Pons (tissue), 1 donor: ENCODE measurements at places on chromosomes 3 and 15.

- DNase-seq: no peak
These were observed 317.7 kb upstream of the ADAMTS9 start for GRCh38 chr3:65005486-65005885.

- no peak for DNase-seq
These were observed 27.3 kb downstream of the PDZRN3 start for GRCh38 chr3:73597476-73597875.

DNA sequence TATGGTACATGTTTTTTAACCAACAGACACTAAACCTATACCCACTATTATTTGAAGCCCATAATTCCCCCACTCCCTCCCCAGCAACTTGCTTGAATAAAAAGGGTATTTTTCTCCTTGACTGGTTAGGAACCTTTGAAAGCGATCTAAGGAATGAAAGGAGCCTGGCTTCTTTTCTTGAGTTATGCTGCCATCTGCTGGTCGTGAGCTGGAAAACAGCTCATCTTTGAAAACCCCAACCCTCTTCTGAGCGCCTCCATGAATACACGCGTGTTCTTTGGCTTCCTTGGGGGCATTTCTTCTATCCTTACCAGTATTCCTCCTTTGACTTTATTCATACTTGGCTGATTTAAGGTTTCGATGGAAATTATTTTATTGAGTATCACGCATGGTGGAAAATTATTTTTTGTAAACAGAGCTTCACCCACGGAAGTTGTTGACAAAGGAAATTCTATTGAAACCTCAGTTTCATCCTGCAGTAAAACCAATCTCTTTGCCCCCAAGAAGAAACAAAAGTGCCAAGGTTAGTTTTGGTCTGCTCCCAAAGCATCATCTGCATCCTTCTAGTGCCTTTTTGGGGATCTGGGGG, 171.6 kb downstream of the SV2B start:
- DNase-seq: peak; percentile 83

DNA sequence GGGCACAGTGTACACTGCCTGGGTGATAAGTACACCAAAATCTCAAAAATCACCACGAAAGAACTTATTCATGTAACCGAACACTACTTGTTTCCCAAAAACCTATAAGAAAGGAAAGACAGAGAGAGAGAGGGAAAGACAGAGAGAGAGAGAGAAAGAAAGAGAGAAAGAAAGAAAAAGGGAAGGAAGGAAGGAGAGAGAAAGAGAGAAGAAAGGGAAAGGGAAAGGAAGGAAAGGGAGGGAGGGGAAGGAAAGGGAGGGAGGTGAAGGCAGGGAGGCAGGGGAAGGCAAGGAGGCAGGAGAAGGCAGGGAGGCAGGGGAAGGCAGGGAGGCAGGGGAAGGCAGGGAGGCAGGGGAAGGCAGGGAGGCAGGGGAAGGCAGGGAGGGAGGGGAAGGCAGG, 48.2 kb downstream of the ANXA2 start:
- no peak for DNase-seq

GRCh38 chr3:5425371-5425770, 237.9 kb downstream of the EDEM1 start:
- no peak for DNase-seq

GRCh38 chr3:190581041-190581541, 67.2 kb downstream of the IL1RAP start:
- DNase-seq: no peak

DNA sequence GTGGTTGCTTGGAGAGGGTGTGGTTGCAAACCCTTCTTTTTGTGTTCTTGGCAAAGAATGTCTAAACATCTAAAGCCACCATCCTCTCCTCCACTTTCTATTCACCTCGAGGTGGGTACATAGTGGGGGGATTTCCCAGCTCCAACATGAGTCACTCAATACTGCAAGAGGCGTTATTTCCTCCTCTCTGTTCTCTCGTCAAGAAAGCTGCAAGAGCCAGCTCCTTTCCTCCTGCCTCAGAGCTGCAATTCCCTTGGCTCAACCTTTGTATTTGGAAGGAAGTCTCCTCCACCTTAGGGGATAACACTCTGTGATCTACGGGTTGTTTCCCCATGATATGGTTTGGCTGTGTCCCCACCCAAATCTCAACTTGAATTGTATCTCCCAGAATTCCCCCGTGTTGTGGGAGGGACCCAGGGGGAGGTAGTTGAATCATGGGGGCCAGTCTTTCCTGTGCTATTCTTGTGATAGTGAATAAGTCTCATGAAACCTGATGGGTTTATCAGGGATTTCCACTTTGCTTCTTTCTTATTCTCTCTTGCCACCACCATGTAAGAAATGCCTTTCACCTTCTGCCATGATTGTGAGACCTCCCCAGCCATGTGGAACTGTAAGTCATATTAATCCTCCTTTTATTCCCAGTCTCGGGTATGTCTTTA, 138.4 kb downstream of the PLCL2 start:
- no peak for DNase-seq

DNA sequence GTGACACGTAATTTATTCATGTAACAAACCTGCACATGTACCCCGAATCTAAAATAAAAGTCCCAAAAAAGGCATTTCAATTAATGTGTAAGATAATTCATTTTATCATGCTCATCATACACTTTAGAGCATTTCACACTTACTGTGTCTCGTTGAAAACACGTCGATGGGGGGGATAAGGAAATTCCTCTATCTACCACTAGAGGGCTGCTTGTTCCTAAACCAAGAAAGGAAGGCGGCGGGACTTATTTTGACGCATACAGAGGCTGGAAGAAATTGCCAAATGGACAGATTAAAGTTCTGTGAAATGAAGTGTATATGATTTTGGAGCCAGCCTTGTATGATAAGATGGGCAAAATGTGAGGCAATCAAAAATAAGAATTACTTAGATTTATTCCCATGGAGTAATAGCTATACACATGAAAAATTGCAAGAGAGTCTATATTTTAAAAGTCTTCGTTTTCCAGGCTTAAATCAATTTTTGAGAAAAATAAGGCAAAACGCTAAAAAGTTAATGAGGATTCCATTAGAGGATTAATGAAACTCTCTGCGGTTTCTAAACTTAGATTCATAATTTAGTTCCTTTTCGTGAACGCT, 346.8 kb downstream of the CNTN3 start:
- peak; percentile 61 for DNase-seq

DNA sequence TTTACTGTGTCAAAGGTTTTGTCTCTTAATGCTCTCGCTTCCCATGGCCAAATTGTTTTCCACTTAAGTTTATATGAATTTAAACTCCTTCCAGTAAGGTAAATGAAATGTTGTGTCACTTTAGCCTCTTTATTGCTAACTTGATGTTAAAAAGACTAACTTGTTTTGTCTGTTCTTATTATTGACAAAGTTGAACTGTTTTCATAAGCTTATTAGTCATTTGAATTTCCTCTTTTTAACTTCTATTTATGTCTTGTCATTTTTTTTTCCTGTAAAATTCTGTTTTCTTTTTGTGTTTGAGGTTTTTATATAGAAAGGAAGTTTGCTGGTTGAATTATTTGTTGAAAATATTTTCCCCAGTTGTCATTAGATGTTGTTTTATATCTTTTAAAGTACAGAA, 25.8 kb downstream of the FAM98B start:
- no peak for DNase-seq

- no peak for DNase-seq
These were observed 157.5 kb upstream of the HES1 start for GRCh38 chr3:193978486-193978885.

- DNase-seq: no peak
These were observed 55.8 kb downstream of the OSBPL10 start for GRCh38 chr3:31925271-31925630.

DNA sequence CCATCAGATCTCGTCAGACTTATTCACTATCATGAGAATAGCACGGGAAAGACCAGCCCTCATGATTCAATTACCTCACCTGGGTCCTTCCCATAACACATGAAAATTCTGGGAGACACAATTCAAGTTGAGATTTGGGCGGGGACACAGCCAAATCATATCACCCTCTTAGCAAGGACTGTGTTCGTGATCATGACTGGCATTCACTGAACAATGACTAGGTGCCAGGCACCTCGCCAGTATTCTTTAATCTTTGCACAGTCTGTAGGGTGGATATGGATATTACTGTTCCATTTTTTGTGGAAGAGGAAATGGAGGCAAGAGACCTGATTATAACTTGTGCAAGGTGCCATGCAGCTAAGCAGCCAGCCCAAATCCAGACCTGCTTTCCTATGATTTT, 77.5 kb downstream of the IGF1R start:
- no peak for DNase-seq

DNA sequence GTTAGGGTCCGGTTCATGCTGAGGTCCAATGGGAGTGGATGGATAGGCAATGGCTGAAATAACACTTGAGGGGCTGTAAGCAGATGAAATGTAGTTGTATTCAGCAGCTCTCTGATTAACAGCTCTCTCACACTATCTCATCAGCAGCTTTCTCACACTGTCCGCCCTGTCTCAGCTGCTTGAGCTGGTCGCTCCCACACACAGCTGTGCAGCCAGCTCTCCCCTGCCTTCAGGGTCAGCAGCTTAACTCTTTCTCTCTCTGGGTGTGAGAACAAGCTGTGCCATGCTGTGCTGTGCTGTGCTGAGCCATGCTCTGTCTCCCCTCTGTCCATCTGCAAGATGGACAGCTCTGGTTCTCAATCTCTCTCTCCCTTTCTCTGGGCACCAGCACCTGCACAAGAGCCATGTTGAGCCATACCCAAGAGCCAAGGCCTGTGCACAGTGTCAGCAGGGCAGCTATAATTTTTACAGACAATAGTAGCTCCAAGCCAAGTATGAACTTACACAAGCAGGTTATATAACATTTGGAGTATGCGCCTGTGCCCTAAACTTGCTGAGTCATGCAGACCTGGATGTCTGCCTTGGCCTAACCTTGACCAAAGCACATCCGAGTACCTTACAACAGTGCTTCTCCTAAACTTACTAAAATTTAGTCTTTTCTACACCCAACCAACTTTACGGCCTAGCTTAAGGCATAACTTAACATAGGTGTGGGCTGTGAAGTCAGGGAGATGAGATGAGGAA, 291.3 kb upstream of the TRIM42 start:
- DNase-seq: peak; percentile 19
